ENCODE measurements at places on chromosomes 11 and 22.

DNA sequence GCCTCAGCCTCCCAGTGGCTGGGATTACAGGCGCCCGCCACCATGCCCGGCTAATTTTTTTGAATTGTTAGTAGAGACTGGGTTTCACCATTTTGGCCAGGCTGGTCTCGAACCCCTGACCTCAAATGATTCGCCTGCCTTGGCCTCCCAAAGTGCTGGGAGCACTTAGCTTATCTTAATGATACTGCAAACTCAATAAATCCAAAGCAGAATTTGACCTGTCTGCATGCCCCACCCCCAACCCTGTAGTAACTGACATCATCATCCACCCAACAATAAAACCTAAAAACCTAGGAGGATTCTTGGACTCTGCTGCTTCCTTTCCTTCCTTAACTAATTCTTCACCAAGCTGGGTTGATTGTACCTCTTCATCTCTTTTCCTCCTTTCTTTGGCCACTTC is 6.3 kb upstream of the ADSL start:
- no peak for DNase-seq

DNA sequence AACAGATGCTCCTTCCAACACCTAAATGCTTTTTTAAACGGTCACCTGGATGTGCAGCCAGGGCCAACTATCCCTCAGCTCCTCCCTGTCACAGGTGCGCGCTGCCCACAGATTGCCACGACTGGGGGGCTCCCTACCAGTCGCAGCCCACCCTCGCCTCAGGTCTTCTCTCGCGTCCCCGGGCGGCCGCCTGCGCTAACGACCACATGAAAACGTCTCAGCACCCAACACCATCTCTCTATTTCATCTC is 469 bp downstream of the ZBED5 start:
- DNase-seq = no peak

DNA sequence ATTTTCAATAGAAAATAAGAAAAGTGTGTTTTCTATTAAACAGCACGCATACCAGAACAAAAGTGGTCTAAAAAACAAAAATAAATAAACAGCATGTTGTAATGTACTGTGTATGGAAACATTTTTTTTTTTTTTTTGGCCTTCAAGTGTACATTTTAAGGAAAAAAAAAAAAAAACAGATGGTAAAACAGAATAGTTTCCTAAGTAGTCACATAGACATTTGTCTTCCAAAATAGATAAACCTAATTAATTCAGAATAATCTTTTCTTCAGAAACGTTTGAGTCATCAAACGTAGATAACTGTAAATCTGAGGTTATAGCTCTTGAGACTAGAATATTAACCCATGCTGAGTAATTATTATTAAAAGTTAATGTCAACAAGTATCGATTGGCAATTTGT is 396 bp upstream of the CFAP300 start:
- DNase-seq = no peak

DNA sequence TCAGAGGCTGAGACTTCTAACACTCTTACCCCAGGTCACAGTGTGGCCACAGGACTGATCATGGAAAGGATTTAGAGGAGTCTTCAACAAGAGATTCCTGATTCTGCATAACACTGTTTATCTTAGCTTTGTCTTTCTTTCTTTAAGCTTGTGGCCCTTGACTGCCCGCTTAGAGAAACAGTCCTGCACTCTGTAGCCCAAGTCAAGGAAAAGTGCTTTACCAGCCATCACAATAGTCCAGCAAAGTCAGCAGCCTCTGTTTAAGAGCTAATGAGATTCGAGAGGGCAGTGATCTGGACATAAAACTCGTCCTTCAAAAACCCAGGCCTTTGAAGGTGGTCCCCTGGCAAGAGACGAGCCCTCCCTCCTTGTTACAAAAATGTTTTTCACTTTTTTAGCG is 30.0 kb downstream of the PRDM10 start:
- no peak for DNase-seq

DNA sequence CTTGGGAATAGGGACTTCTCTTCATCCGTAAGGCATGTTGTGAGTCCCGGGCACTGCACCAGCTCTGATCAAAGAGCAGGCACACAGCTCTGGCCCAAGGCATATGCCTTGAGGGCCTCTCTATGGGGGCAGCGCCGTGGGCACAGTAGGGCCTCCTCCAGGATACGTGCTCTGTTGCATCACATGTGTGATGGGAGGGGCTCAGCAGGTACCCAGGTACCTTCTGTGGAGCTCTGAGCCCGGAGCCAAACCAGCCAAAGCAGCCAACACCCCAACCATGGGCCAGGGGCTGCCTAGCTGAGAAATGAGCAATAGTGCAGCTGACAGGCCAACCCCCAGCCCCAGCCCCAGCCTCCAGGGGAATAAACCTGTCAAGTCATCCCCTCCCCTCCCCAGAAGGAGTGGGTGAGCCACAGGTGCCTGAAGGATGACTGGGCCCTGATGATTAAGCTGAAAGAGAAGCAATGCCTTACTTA is 79.7 kb upstream of the SHISAL1 start:
- no peak for DNase-seq

GRCh38 chr11:79417069-79417920 is 23.5 kb downstream of the TENM4 start:
- no peak for DNase-seq

DNA sequence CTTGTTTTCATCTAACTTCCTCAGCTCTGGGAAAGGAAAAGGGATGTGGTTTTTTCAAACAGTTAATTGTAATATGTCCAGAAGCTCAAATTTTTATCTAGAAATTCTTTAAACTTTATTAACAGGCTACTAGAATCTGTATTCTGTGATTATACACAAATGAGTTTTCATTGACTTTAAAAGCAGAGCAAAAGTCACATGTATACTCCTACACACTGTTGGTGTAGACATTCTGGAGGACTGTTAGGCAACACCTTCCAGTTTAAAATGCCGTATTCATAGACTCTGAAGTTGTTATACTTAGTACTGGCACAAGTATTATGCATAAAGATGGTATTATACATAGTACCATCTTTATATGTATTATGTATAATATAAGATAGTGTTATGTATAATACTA is 64.9 kb downstream of the SPECC1L start:
- DNase-seq = no peak

DNA sequence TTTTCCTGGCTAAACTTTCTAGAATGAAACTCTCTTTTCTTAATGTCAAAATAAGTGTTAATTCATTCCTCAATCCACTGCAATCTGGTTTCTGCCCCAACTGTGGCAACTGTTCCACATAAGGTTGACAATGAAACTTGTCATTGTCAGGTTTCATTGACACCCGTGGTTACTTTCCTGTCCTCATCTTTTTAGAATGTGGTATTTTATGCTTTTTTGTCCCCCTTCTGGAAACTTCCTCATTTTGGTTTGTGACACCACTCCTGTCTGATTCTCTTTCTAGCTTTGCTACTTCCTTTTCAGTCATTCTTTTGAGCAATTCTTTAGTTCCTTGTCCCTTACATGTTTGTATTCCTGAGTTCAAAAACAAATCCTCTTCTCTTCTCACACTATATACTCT is 7.5 kb upstream of the PDE3B start:
- no peak for DNase-seq

DNA sequence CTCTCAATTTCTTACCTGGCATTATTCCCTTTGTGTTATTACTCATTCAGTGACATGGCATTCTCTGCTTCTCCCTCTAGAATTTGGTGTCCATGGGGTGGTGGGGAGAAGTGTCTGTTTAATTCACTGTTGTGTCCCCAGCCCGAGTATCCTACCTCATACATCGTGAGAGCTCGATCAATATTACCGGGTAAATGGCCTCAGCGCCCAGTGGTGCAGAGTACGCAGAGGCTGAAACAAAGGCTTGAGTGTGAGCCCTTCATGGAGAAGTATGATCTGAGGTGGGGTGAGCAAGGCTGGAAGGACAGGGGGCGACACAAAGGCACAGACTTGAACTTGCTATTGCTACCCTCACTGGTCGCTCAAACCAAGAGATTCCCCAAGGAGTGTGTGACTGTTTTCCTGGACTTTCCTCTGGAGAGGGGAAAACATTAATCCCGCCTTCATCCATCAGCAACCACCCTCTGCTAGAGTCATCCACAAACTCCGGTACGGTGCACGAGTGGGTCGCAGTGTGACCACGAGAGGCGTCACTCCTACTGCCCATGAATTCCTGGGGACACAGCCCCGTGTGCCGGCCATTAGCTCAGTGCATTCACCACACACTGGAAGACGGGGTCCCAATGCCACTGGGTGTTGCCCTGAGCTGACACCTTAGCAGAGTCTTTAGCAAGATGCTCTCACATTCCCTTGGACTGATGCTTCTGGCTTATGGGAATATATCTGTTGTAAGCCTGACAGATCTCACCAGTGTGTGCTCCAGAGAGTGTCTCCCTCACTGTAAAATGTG is 35.0 kb upstream of the CCND1 start:
- no peak for DNase-seq

DNA sequence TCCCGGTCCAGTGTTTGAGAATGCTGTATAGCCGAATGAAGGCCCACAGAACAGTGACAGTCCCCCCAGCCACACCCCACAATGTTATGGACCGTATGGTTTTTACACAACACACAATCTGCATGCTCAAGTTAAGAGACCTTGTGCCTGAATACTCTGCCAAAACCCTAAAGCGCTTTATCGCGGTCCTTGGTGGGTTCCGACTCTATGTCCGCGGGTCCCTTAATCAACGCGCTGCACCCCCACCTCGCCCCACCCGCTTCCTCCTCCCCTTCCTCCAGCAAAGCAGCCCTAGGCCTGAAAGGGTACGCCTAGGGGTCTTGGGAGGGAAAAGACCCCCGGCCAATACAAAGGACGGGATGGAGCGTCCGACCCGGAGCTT is 442 bp downstream of the COPB1 start:
- no peak for DNase-seq

DNA sequence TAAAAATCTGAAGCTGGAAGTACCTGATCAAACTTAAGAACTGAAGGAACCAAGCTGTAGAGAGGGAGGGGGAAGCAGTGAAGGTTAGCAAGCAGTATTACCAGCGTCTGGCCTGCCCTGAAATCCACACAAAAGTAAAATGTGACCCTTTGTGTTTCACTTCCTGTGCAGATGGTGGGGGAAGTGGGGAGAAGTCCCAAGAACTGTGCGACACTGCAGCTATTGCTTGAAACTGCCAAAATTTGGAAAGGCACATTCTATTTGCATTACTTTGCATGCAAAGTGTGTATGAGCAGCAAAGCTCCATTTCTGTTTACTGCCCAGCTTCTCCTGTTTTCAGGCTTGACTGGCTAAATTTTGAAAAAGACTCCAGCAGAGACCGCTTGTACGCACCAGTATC is 72.1 kb upstream of the BMAL1 start:
- DNase-seq = no peak

DNA sequence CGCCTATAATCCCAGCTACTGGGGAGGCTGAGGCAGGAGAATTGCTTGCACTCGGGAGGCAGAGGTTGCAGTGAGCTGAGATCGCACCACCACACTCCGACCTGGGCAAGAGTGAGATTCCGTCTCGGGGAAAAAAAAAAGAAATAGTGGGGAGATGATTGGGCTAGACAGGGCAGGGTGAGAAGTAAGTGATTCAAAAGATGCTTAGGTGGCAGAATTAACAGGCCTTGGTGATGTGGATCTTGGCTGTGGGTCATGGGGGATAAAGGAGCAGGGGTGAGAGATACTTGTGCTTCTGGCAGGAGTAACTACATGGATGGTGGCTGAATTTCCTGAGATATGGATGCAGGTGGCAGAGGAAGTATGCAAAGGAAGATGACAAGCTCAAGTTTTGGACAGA is 13.1 kb upstream of the UCP3 start:
- no peak for DNase-seq

GRCh38 chr11:68370211-68371111 is 58.1 kb downstream of the LRP5 start:
- DNase-seq = no peak

DNA sequence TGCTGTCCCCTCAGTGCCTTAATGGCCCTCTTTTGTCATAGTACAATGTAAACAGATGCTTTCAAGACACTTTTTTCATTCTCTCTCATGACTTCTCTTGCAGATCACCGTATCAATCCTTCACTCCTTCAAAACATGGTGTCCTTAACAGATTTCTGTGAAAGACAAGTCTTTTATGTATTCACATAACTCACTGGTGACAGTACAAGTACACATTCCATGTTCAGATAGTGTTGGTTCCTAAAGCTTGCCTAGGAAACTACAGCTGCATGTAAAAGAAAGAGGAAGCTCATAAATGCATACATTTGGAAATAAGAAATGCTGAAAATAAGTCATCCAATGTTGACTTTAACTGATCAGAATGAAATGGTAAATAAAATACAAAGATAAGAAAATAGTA is 5.0 kb upstream of the OR52E6 start:
- DNase-seq = no peak

- DNase-seq = no peak
Observed at GRCh38 chr11:82043316-82043715, 690.3 kb downstream of the FAM181B start.
